OCI-LY7 (cell line): ENCODE measurements at places on chromosomes 13 and 19.

DNA sequence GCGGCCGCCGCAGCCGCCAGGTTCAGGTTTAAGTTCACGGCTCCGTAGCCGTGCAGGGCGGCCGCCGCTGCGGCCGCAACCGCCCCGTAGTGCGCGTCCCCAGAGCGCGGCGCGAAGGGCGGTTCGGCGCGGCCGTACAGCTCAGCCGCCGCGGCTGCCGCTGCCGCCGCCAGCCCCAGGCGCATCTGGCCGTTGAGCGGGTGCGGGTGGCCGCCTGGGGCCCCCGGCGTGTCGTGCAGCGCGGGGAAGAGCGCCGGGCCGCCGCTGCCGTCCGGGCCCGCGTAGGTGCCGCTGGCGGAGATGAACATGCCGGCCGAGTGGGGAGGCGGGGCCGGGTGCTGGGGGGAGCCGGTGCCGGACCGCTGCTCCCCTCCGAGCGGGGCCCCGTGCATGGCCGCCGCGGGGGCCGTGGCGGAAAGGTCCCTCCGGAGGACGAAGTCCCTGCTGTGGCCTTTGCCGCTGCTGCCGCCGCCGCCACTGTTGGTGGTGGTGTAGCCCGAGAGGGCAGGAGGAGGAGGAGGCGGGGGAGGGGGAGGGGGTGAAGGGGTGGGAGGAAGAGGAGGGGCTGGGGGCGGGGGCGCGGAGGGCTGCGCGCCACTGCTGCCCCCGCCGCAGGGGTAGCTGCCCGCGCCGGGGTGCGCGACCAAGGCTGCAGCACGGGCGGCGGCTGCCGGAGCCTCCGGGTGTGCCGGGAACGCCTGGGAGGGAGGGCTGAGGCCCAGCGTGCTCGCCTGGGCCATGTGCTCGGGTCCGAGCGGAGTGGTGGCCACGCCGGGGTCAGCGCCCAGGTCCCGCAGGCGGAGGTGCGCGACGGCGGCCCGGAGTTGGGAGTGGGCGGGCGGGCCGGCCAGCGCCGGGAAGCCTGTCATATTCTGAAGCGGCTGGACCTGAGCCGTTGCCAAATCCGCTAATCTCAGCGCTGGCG, 654 bp downstream of the ZIC5 start:
- DNase-seq: no peak

GRCh38 chr19:8208922-8209461, at the start of gene CERS4:
Gene CERS4, plus strand, starts transcription at chr19:8209370. Its CDS starts 41,707 bp downstream, at chr19:8251077.
- DNase-seq: peak; percentile 77

DNA sequence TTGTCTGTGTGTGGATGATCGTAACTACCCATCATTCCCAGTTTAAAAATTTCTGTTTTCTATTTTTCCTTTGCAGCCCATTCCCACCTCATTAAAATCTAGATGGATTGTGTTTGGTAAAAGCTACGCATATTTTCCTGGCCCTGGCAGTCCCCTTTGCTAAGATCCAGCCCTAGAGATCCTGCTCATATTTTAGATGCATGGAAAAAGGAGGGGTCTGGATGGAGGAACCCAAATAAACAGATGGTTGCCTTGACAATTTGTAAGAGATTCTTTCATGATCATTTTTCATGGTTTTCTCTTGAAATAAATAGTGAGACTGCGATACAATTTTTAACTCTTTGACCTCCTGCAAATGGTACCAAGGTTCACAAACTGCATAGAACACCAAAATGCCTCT, 174.4 kb downstream of the SLC7A1 start:
- no peak for DNase-seq

DNA sequence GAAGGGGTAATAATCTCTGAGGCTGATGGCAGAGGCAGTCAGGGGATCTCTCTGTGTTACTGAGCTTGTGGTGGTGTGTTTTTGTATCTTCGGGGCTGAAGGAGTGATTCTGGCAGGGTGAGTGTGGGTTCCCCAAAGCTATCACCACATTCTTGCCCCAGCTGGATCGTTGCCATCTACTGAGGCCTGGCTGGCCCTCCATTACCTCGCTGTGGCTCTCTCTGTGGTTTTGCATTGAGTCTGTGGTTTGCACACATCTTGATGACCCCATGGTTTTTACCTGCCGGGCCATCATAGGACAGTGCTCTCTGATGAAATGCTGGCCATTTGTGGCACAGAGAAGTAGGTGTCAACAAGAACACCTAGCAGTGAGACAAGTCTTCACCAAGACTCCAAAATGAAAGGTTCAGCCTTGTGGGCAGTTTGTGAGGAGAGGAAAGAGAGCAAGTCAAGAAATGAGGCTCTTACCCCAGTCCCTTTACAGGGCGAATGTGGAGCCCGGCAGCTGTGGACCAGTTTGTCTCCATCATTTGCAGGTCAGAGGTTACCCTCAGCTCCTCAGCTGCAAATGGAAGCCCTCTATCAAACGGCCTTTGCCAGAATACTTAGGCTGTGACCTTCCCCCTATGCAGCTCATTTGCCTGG, 69.0 kb upstream of the NPAS1 start:
- DNase-seq: no peak

DNA sequence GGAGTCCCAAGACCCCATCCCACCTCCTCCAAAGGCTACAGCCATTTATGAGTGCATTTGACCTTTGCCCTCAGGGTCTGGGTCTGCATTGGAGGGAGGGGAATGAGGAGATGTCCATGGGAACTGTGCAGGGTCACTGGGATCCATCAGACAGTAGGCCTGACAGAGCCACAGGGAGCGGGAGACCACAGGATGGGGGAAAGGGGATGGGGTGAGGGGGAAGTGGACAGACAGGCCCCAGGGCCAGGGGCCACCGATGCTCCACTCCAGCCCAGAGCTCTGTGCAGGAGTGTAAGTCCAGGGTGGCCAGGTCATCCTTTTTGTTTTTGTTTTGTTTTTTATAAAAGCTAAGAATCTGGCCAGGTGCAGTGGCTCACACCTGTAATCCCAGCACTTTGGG, 82.5 kb downstream of the CHST8 start:
- DNase-seq: no peak

- no peak for DNase-seq
Observed at GRCh38 chr13:33524086-33524485, 238.5 kb upstream of the STARD13 start.

DNA sequence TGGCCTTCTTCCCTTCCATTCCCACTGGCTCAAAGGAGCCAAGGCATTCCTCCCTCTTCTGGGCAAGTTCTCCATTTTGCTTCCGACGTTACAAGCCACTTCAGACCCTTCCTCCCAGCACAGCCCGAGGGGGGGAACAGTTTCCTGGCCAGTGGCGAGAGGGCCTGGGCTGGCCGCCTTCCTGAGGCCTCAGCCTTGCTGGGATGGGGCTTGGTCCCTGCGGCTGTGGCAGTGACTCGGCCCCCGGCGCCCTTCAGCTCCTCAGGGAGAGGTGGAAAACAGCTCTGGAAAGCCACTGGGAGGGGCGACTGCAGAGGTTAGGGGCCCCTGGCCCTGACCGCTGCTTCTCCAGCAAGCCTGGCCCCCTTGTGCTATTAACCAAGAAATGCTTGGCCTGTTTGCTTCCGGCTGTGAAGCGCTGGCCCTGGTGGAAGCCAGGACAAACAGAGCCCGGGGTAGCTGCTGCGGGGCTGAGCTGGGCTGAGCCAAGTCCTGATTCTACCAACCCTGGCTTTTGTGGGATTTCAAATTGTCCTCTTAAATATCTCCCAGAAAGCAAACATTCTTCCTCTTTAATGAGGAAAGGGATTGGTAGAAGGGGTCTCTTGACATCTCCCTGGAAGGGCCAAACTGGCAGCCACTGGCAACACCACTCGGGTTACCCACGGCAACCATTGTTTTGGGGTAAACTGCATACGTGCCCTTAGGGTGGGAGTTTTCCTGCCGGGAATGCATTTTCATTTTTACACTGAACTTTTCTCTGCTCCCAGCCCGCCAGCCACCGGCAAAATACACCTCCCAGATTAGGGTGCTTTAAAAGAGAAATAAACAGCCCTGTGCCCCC, 38.7 kb downstream of the C13orf46 start:
- DNase-seq: no peak

- no peak for DNase-seq
Observed at GRCh38 chr13:28659621-28659970, 666 bp downstream of the POMP start.

DNA sequence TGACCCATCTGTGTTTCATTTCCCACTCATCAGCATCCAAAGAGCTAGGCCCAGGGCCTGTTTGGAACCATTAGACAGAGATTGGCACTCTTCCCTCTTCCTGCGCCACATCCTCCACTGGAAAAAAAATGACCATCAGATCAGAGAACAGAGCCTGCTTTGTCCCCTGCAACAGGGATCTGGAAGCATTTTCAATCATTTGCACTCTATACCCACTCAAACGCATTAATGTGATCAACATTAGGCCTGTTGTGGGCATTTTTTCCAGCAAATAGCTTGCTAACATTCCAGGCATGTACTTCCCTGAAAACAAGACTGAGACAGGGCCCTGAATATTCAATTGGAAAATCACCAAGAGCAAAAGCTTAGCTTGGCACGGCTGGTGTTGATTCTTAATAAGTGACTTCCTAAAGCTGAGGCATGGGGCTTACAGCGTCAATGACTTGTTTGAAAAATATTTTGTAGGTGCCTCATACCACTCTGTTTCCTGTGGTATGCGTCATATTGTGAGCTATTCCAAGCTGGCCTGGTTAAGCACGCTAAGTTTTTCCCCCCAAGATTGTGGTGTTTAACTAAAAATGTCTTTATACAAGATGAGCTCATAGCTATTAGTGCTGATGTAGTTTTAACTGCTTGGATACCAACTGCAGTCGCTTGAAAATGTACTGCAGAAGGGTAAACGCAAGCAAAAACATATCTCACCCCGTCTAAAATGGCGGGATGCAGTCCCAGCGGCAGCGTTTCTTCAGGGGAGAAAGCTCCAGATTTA, 404.4 kb downstream of the SPRY2 start:
- no peak for DNase-seq

- peak; percentile 68 for DNase-seq
Observed at GRCh38 chr19:35935911-35936737, at the start of gene LRFN3. Gene LRFN3, plus strand, starts transcription at chr19:35936374. Its CDS starts 3,052 bp downstream, at chr19:35939426.

GRCh38 chr19:15279326-15279904, 47.2 kb upstream of the EPHX3 start:
- no peak for DNase-seq

- DNase-seq: no peak
Observed at GRCh38 chr13:108342369-108343289, 73.1 kb downstream of the TNFSF13B start.

DNA sequence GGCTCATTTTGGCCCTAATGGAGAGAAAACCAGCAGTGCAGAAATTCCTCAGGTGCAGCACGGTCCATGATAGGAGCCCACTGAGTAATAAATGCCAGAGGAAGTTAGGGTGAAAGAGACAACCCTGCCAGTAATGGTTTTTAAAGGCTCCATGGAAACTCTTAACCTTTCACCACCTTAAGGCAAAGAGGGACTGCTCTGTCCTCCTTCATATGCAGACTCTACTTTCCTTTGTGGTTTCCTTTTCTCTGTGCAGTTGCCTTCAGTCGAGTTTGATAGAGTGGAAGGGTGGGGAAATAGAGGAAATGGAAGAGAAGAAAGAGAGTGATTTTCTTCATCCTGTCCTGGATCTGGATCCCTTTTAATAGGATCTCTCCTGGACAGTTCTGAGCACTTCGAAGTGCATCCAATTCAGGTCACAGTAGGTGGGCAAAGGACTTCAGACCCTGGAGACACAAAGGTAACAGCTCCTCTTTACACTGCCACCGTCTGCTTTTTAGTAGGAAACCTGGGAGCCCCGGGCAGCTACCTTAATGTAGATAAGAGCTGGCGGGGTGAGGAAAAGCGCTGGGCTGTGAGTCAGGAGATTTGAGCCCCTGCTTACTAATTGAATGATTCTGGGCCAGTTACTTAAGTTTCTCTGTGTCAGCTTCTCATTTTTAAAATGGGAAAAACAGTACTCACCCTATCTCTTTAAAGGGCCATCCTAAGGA, 294.8 kb downstream of the KCNRG start:
- no peak for DNase-seq

GRCh38 chr13:30158774-30159445, 148.4 kb downstream of the KATNAL1 start:
- DNase-seq: no peak

DNA sequence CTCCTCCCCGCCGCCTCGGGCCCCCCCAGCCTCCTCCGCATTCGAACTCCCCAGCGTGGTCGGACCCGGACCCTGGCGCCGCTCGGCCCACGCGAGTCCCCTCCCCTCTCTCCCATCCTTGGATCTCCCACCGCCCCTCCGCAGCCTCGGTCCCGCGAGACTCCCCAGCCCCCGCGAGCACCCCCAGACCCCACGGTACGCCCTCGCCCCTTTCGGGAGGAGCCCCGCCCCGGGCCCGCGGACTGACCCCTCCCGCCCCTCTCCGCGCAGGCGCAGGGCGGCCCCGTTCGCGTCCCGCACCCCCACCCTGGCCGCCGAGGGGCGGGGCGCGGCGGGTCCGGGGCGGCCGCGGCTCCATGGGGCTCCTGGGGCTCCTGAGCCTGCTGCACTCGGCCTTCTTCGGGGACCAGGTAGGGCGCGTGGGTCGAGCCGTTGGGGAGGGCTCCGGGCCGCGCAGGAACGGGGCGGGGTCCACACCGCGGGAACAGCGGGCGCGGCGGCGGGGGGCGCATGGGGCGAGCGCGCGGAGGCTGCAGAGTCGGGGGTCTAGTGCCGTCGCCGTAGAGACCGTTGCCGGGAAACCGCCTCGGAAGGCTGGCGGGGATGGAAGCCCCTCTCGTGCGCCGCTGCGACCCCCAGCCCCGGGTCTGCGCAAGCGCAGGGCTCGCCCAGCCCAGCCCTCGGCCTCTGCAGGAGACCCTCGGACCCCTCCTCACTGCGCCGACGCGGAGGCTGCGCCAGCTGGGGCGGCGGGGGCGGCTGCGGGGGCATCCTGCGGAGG, 3.8 kb upstream of the APC2 start:
- no peak for DNase-seq
